ENCODE measurements at places on chromosomes 5 and 9.

- no peak for DNase-seq
Measured at GRCh38 chr5:91171322-91171721, 211.8 kb downstream of the ARRDC3 start.

DNA sequence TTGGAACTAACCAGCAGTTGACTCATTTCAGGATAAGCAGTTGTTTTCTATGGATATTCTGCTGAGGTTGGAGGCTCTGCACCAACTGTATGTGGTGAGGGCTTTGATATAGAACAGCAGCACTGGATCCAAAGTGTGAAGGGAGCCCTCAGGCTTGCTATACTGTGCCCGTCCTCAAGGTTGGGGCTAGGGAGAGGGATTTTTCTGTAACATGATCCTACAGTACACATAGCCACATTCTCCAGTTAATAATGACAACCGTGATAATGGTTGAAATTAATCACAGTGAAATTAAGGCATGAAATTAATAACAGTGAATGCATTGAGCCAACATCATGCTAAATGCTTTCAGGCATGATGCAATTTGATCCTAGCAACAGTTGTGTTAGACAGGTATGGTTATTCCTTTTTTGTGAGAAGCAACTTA lies 36.7 kb downstream of the ARHGAP26 start:
- no peak for DNase-seq

DNA sequence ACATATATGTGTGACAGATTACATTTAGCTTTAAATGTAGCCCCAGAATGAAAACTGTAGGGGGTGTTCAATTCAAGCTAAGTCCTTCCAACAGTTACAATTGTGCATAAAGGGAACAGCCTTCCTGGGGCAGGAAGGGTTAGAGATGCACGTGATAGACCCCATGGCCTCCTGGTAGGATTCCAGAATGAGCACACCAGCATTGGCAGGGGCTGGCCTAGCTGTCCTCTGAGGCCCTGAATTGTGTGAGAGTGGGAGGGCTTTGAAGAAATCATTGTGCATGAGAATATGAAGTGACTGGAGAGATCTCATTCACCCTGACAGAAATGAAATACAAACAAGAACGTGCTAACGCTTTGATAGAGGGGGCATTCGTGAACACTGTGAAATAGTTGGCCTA lies 663.8 kb upstream of the KLF4 start:
- no peak for DNase-seq

DNA sequence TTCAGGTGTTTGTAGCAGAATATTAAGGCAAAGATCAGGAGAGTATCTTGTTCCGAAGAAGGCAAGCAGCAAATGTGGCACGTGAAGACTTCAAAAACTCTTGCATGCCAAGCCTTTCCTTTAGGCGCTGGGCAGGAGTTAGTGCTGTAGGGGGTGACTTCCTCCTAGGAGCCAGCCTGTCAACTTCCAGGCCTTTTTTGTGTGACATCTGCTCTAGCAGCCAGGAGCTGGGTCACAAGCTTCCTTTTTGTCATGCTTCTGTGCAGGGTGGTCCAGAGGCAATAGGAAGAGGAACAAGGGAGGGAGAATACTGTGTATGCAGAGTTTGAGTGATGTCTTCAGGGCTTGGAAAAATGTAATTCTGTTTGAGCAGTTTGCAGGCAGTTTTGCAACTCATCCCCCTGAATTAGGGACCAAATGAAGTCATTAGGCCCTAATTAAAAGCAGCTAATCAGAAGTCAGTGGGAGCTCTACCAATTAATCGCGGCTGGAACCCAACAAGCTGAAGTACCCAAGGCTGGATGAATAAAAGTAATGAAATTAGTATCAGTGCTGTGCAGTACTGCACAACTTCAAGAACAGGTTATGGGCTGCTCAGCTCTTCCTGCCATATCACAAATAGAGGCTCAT lies 53.5 kb downstream of the TLR4 start:
- DNase-seq = no peak

DNA sequence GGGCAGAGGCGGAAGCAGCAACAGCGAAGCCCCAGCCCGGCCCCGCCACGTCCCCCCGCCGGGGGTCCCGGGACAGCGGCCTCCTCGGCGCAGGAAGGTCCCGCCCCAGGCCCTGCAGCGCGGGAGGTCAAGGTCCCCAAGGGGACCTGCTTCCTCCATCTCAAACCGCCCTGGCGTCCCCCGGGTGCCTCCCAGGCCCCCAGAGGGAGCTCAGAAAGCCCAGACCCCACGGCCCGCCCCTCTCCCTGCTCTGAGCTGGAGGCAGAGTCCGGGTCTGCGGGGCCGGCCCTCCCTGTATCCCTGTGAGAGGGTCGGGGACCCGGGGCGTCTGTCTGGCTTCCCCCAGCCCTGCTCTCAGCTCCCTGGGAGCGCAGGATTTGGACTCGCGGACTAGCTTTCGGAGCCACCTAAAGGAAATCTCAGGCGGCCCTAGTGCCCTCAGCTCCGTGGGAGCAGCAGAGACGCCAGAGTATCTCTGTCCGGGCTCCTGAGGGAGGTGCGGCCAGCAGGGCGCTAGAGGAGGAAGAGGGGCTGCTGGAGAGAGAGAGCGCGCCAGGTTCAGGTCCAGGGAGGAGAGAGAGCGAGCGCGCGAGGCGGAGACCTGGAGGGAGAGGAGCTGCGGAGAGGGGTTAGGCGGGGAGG lies 30.7 kb downstream of the EXOC3 start:
- DNase-seq = no peak

GRCh38 chr5:81787474-81788242 lies 36.8 kb upstream of the SSBP2 start:
- DNase-seq = no peak

- DNase-seq = peak; percentile 12
Measured at GRCh38 chr9:93577078-93577974, 942 bp downstream of the PHF2 start.

DNA sequence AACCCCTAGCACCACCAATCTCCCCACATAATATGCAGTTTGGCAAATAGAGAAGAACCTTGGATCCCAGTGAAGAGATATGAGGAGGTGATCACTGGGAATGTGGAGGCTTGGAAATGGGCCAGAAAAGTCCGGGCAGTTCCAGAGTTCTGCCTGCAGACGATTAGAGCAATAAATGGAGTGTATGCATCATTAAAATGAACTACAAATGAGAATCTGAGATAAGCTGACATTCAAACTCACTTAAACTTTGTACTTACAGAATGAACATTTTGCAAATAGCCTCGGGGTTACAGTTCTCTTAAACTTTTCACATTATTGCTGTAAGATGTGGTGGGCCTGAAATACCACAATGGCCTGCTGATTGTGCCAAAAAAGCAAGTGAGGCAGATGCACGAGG lies 23.0 kb upstream of the LHFPL2 start:
- no peak for DNase-seq

GRCh38 chr5:143664623-143665022 lies 147.3 kb upstream of the HMHB1 start:
- no peak for DNase-seq

GRCh38 chr9:20148416-20148815 lies 359.6 kb upstream of the SLC24A2 start:
- no peak for DNase-seq

DNA sequence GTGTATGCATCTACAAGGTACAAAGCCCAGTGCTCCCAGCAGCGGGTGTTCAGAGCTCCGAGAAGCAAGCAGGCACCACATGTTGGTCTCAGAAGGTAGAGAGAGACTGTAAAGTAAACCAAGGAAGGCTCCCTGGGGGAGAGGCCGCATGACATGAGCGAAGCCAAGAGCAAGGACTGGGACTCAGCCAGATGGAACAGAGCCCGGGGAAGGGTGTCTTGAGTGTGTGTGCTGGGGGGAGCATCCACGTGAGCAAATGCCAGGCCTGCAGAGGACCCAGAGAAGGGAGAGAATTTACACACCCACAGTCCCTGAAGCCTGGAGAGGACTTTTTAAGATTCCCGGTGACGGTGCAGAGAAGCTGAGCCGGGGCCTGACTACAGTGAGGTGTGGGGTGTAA lies 15.2 kb upstream of the KCNIP1 start:
- no peak for DNase-seq

DNA sequence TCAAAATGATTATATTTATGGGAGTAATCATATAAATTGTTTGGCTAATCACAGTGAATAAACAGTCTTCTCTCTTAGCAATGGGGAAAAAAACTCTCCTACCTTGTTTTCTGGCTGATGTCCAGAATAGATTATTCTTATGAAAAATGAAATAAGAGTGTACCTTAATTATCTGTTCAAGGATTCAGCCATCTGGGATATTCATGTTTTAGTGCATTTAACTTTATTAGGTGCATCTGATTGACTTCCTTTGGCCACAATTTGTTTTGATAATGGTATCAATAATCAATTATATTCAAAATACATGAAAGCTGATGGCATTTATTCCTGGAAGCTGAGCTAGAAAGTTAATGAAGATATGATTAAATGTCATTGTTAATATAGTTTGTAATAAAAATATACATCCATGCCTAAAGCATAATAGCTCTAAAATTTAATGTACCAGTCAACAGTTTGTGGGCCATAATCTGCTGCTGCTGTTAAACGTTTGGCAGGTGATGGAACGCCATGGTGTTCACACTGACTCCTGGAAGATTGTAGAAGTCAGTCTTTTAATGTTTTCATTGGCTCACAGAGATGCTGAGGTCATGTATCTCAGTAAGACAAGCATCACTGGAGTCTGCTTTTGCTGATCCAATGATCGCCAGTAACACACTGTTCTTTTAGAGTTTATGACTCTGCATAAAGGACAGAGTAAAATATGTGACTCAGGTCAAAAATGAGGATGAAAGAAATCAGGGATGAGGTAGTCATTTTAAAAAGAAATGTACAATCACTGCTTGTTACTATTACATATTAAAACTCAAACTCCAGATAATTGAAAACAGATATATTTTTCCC lies 105.8 kb downstream of the ISL1 start:
- no peak for DNase-seq

GRCh38 chr5:35785601-35786085 lies 71.0 kb upstream of the IL7R start:
- peak; percentile 33 for DNase-seq

DNA sequence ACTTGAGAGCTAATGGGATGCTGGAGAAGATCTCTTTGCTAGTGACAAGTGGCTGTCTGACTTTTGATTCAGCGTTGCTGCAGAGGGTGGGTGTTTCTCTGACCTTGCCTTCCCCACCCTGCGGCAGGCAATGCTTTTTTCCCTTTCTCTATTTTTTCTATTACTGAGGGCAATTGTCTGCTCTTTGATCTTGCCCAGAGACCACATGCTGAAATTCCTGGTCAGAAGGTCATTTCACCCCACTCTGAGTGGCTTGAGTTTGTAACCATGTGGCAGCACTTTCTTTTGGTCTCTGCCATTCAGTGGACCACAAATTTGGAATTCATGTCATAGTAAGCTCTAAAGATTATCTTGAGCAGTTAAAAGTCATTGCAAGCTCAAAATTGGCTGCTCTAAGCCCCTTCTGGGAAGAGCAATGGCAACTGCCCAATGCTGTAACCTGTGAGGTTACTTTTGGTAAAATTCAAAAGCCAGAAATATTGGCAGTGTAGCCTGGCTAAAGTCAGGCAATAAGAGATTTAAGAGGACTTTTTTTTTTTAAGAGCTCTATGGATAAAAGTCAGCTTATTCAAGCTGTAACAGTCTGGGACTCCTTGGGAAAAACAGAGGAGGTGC lies 30.4 kb upstream of the MTMR12 start:
- DNase-seq = no peak

GRCh38 chr9:138101444-138102234 lies 224.1 kb downstream of the CACNA1B start:
- no peak for DNase-seq

GRCh38 chr9:122394265-122395125 lies 23.7 kb downstream of the PTGS1 start:
- DNase-seq = no peak
